ENCODE measurements at places on chromosomes 12 and 14. TPM values are rescaled to one million over a fixed set of nuclear protein-coding genes. Genes with fewer than 3 reads are reported as not detected.

GRCh38 chr12:84785281-84785680 lies 127.3 kb downstream of the SLC6A15 start:
- H3K27ac ChIP-seq, result no peak overlapping the region
- H3K27me3 ChIP-seq, result no peaks in the 10 kb centered on the region
- no peaks in the 10 kb centered on the region for H3K4me1 ChIP-seq

DNA sequence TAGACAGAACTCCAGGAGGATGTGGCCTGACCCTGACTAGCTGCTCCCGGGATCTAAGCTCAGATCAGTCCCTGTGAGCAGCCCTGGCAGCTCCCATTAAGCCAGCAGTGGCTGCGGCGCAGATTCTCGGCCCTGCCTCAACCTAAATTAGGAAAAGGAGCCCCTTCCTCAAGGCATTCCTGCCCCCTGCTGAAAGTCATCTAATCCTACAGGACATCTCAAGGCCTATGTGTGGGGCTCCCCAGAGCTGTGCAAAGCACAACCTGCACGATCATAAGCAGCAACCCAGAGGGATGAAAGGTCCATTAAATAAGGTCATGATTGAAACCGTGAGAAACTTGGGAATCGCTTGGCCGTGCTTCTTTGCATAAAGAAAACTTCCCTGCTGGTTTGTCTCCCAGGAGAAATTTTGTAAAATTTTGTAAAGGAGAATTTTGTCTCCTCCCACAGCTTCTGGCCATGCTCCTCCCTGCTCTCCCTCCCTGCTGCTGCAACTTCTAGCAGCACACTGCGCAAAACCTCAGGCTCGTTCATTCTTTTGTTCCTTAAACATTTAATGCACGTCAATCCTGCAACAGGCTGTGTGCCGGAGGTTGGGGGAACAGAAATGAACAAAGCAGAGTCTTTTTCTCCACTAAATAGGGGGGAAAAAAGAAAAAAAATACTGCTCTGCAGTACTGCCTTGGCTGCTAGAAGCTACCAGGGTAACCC lies 96.6 kb upstream of the SLC35F4 start:
- peak; percentile 81 for DNase-seq
- peaks cover 5% of the 10 kb centered on the region for H3K27me3 ChIP-seq
- peaks cover 27% of the 10 kb centered on the region for H3K4me1 ChIP-seq
- 0 out of 2 replicates have a peak overlapping the region, but pooled peaks have one; percentile 18 for H3K4me3 ChIP-seq

DNA sequence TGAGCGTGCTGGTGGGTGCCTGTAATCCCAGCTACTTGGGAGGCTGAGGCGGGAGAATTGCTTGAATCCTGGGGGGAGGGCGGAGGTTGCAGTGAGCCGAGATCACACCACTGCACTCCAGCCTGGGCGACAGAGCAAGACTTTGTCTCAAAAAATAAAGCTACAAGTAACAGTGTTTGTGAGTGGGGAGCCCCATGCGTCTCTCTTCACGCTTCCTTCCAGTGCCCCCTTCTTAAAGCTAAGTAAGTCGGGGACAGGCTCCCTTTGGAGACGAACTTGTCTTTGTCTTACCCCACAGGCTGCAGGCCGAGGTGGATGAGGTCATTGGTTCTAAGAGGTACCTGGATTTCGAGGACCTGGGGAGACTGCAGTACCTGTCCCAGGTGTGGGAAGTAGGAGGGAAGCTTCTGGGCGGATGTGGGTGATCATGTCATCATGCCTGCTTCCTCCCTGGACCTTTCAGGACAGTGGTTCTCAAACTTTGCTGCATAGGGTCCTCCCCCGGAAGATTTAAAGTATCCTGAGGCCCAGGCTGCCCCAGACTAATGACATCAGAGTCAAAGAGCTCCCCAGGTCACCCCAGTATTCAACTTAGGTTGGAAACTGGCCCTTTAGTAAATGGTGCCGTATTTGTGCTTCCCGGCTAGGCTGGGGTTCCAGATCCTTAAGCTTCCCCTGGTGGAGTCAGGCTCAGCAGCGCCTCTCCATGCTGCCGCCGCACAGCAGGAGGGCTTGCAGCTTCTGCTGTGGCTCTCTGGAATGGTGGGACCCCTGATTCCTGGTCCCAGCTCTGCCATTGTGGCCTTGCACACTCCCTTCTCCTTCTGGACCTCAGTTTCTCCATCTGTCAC lies 37.1 kb downstream of the CYP46A1 start:
- H3K27ac ChIP-seq, result no peak overlapping the region
- H3K36me3 ChIP-seq, result no peaks in the 10 kb centered on the region
- H3K4me3 ChIP-seq, result no peak overlapping the region
- H3K4me1 ChIP-seq, result 0 out of 2 replicates have a peak, but pooled peaks cover 5% of the 10 kb centered on the region
- DNase-seq, result no peak

Gene DGKA
- 19.8 TPM for total RNA-seq

Gene SLC6A12
- total RNA-seq, result 0.76 TPM
